ENCODE measurements at places on chromosomes 1 and 21. TPM values are rescaled to one million over a fixed set of nuclear protein-coding genes. Genes with fewer than 3 reads are reported as not detected.

GRCh38 chr1:167244244-167244643 is 23.6 kb downstream of the POU2F1 start:
- H3K36me3 ChIP-seq = no peaks in the 10 kb centered on the region
- no peaks in the 10 kb centered on the region for H3K27me3 ChIP-seq
- H3K4me1 ChIP-seq = no peaks in the 10 kb centered on the region
- H3K4me3 ChIP-seq = no peak overlapping the region

DNA sequence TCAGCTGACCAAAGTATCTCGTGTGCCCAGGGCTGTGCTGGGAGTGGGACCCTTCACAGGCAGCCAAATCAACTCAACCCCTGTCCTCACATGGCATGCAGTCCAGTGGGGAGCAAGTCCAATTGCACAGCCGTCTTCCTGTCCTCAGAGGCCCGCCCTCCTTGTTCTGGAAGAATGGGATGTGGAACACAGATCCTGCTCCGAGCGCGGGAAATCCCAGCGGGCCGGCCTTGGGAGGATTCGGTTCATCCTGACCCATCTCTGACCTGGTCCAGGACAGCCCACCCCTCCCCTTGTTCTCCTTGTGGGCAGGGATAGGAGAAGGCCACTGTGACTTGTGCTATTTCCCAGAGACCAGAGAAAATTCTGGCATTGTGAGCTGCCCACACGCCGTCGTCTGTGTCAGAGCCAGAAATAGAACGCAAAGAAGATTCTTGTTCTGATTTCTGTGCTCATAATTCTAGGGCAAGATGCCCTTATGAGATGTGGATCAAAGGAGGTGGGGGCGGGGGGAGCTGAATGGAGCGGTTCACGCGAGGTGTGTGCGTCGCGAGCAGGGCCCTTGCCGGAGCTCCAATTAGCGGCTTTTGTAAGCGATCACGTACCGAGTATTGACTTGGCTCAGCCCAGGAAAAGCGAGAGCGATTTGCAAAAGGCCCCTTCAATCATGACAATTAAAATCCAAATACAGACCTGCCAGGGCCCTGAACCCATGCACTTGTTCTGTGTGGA is 79.2 kb downstream of the AJAP1 start:
- H3K4me1 ChIP-seq = no peaks in the 10 kb centered on the region
- H3K27ac ChIP-seq = no peak overlapping the region
- H3K27me3 ChIP-seq = no peaks in the 10 kb centered on the region
- H3K4me3 ChIP-seq = no peak overlapping the region

DNA sequence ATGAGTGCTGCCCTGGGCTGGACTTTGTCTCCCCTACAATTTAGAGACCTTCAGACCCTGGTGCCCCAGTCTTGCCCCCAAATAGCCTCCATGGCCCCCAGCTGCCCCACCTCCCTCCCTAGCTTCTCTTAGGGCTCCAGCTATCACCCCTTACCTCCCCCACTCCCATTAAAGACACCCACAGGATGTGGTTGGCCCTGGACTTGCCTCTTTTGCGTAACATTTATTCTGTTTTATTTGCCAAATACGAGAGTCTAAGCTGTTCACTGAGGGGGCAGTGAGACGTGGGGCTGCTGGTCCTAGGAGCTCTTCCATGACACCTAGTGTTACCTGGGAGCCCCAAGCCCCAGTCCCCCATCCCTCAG is 4.5 kb downstream of the ZC3H12A start:
- H3K27me3 ChIP-seq = no peaks in the 10 kb centered on the region
- H3K4me3 ChIP-seq = no peak overlapping the region
- DNase-seq = no peak
- peaks cover 56% of the 10 kb centered on the region for H3K4me1 ChIP-seq
- peak overlapping the region; percentile 82 for H3K27ac ChIP-seq

Gene S100A8
- total RNA-seq = not detected

Gene EPHA8
- total RNA-seq = not detected
